GF-D8 (cell line): ENCODE measurements at places on chromosomes 5 and 9.
A peak's percentile ranks its signal among the peaks of the same experiment; 100 is the strongest.

DNA sequence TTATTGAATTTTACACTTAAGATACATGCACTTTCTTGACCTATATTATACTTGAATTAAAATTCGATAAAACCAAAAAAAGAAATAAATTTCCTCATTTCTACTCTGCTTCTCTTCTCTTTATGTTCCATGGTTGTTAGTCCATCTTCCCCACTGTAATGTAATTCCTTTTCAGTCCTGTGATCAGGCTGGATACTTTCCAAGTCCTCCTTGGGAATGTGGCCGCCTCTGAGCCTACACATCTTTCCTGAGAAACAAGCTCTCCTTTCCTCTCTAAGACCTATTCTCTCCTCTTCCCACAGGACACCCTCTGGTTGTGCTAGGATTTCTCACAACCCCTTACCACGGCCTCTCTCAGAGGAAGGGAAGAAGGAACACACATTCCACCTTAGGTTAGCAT lies 285.1 kb downstream of the DNAH5 start:
- no peak for DNase-seq

DNA sequence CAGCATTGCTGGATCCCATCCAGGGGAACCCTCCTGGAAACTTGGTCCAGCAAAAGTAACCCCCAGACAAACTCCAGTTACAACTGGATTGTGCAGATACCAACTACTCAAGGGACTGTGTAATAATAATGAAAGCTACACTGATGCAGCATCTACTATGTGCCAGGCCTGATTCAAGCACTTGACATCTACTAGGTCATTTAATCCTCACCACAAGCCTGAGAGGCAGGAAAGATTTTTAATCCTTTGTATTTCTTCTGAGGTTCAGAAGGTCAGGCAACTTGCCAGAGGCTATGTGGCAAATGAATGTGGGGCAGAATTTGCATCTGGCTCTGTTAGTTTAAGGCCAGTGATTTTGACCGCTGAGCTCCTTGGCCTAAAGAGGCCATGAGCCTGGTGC lies 29.5 kb upstream of the FOXI1 start:
- no peak for DNase-seq

DNA sequence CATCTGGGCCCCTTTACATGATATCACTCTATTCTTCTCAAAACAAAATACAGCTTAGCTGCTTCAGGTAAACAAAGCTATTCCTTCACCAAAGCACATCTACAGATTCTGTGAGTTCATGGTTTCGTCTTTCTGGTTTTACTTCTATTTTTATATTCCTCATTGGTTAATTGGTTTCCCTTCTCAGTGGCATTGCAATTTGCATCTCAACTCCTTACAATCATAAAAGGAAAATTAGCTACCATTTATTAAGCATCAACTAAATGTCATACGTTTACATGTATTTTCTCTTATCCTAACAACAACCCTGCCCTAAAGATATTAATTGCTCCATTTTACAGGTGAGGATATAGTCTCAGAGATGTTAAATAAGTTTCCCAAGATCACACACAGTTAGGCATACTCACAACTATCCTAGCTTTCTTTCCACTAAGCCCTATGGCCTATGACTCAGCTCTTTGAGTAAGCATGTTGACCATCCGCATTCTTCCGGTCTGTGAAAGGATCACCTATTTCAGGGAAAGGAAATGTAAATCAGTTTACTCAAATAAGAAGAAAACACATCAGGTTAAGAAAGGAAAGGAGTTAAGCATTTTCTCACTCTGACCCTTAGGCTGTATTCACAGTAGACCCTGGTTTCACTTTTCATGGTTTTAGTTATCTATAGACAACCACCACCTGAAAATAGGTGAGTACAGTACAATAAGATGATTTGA lies 146.1 kb downstream of the CAAP1 start:
- DNase-seq, result no peak

GRCh38 chr5:107674655-107675054 lies 3.9 kb upstream of the EFNA5 start:
- DNase-seq, result no peak

DNA sequence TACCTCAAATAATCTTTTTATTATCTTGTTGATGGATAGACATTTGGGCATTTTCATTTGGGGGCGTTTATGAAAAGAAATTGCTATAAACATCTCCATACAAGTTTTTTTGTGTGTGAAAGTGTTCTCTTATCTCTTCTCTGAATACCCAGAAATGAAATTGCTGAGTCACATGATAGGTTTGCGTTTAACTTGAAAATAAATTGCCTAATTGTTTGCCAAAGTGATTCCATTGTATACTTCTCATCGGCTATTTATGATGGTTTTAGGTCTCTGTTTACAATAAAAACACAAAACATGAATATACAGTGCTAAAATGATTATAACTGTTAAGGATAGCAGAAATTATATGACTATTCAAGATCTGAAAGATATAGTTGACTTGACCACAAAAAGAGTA lies 361.7 kb downstream of the TAF11L14 start:
- no peak for DNase-seq

DNA sequence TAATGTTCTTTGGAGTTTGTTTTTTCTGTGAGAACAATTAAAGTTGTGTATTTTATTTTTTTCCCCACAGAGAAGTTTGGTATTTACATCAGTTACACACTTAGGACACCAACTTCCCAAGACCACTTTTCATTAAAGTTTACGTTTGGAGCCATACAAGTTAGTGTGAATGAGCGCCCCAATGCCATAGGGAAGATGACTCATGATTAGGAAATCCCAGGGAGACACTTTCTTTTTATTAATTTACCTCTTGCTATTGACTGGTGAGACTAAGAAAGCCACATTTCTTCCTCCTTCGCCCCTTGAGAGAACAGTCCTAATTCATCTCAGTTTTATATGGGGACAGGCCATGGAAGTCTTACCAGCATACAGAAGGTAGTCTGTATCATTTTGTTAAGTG lies 57.1 kb downstream of the EDIL3 start:
- no peak for DNase-seq

DNA sequence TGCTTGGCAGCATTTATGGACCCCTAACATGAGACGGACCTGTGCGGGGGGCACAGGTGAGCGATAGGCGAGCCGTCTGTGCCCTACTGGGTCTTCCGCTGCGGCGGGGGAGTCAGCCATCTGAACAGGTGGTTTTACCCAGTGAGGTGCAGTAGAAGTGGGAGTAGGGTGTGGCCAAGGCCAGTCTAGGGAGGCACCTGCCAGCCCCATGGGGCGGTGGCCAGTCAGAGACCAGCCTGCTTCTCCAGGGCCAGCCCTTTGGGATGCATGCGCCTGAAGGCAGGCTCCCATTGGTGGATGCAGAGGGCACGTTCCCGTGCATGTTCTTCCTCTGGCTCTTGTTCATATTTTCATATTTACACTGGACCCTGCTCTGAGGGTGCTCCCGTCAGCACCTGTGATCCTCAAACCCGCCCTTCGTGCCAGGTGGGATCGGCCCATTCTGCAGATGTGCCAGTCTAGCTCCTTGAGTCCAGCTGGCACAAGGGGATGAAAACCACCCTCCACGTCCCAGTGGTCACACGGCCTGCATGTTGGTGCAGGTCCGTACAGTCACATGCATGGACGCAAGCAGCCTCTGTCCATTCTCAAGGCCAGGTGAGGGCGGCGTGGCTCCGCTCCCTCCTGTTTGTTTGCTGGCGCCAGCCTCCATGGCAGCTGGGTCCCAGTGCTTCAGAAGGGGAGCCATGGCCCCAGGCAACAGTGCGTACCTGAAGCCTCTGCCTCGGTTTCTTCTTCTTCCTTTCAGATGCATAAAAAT lies 9.0 kb downstream of the COL5A1 start:
- DNase-seq, result no peak

DNA sequence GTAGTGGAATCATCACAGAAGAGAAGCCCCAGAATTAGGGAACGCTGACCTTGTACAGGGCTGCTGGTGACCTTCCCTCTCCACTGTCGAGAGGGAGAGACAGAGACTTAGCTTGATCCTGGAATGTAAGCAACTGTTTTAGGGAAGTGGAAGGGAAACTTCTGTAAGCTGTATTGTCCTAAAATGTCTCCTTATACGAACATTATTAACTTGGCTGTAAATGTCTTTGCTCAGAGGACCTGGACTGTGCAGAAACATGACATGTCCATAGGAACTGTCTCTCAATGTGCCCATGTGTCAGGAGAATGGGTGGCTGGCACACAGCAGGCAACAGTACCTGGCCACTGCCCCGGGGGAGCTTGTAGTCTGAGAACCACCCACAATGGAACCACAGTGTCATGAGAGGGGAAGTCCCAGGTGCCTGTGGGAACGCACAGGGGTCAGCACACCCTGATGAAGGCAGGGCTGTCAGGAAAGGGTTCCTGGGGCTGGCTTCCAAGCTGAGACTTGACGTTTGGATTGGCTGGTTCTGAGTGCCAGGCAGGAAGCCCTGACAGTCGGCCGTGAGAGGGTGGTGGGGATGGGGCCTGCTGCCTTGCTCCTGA lies 34.0 kb downstream of the DAP start:
- DNase-seq, result no peak

- no peak for DNase-seq
Measured at GRCh38 chr5:65820373-65820772, 98.4 kb downstream of the NLN start.

- DNase-seq, result no peak
Measured at GRCh38 chr5:77032635-77033034, 2.4 kb downstream of the AGGF1 start.

- DNase-seq, result peak; percentile 78
Measured at GRCh38 chr5:35160486-35161116, 69.7 kb downstream of the PRLR start.

DNA sequence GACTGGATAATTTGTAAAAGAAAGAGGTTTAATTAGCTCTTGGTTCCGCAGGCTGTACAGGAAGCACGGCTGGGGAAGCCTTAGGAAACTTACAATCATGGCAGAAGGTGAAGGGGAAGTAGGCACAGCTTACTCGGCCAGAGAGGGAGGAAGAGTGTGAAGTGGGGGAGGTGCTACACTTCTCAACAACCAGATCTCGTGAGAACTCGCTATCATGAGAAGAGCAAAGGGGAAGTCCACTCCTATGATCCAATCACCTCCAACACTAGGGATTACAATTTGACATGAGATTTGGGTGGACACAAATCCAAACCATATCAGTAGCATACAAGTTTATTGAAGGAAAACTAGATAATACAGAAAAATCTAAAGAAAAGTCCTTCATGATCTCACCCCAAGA lies 39.9 kb downstream of the NEURL1B start:
- peak; percentile 30 for DNase-seq

DNA sequence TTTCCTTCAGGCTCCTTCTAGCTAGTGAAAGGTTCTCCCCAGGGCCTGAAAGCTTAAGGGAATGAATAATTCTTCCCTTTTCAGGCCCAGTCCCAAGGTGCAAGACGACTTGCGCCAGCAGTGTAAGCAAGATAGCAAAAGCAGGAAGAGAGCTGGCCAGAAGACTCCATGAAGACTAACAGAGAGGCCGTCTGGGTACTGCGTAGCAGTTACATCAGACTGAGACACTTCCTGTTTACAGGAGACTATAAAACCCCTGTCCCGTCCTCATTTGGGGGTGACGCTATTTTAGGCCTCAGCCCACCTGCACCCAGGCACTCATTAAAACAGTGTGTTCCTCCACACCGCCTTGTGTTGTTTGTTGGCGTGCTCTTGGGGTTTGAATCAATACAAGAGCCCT lies 90.7 kb upstream of the MOCS2 start:
- DNase-seq, result no peak
